ENCODE measurements at places on chromosomes 2 and 18.

DNA sequence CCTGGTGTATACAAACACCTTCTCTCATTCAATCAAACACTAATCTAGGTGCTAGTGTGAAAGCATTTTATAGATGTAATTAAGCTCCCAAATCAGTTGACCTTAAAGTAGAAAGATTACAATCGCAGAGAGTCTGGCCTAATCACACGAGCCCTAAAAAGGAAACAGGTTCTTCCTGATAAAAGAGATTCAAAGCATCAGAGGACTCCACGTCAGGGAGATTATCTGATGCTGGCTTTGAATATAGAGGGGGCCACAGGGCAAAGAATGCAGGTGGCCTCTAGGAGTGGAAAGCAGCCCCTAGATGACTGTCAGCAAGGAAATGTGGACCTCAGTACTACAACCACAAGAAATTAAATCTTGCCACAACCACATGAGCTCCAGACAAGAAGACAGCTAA lies 28.2 kb upstream of the ZC3H15 start:
- no peak for DNase-seq

DNA sequence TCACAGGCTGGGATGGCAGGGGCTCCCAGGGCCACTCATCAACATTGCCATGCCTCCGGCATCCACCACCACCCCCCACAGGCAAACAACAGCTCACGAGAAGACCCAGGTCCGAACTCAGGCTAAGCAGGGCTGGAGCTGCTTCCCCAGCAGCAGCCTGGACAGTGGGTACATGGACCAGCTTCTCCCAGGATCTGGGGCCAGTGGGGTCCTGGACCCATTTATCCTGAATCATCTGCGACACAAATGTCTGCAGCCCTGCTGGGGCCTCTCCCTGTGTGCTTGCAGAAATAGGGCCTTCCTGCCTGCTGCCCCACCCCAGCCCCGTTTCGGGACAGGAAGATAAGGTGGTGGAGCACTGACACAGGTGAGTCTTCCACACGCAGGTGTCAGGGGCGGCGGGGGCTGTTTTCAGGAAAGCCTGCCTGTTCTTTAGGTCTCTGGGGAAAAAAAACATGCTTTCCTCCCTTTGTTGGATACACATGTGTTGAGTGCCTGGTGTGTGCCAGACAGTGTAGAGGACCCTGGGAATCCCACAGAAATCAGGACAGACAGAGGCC lies 4.5 kb downstream of the PRLH start:
- no peak for DNase-seq

DNA sequence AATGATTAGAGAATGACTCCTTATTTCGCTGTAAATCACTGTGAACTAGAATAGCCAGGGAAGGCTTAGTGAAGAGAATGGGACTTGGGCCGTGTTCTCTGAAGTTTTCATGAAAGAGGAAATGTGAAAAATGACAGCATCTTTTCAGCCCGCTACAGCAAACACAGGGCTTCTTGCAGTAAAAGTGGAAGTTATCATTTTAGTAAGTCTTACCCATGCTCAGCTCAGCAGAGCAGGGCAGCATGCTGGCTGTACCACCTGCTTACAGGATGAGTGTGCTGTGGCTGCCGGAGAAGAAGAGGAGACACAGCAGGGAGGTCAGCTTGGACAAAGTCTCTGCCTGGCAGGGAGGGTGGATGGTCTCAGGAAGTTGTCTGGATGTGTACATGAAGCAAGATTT lies 300.7 kb upstream of the DLGAP1 start:
- no peak for DNase-seq

DNA sequence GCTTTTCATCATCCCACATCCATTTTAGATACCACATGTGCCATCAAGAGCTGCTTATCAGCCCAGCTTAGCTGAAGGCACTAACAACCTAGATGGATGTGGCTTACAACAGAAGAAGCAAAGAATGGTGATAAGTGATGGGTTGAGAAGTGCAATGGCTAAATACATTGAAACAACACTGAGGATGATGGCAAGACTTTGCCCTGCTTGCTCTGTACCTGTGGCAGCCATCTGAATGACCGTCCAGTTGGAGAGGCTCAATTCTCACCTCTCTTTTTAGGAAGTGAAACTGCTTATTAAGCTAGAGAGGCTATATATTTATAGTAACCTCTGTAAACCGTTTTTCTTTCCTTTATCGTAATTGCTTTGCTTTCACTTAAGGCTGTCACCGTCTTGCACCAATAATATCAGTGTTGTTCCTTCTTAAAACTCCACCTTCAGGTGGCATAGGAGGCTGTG lies 5.7 kb downstream of the GPATCH11 start:
- DNase-seq, result no peak

GRCh38 chr2:37676274-37676673 lies 4.8 kb upstream of the CDC42EP3 start:
- DNase-seq, result no peak

GRCh38 chr18:46632401-46633071 lies 24.5 kb downstream of the LOXHD1 start:
- DNase-seq, result no peak

DNA sequence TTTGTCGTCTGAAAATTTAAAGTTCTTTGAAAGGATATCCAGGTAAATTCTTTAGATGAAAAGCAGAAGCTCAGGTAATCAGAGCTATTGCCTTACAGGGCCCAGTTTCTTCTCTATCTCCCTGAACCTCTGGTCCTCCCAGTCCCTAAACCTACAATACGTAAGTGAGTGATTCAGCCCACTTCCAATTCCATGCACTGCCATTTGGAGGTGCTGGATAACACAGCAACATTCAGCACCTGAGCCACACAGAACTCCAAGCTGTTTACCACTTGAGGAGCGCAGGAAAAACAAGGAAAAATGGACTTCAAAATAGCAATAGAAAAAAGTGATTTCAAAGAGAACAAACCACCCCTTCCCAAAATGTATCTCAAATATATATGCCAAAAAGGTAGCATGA lies 105.0 kb upstream of the DNAJC10 start:
- DNase-seq, result no peak

- DNase-seq, result no peak
Observed at GRCh38 chr2:45329045-45329677, 281.9 kb downstream of the SRBD1 start.
